ENCODE measurements at places on chromosomes 11 and 22. TPM values are rescaled to one million over a fixed set of nuclear protein-coding genes. Genes with fewer than 3 reads are reported as not detected.

Gene ACTN3
- under 0.01 TPM for total RNA-seq

Gene FERMT3
- 0.56 TPM for total RNA-seq

DNA sequence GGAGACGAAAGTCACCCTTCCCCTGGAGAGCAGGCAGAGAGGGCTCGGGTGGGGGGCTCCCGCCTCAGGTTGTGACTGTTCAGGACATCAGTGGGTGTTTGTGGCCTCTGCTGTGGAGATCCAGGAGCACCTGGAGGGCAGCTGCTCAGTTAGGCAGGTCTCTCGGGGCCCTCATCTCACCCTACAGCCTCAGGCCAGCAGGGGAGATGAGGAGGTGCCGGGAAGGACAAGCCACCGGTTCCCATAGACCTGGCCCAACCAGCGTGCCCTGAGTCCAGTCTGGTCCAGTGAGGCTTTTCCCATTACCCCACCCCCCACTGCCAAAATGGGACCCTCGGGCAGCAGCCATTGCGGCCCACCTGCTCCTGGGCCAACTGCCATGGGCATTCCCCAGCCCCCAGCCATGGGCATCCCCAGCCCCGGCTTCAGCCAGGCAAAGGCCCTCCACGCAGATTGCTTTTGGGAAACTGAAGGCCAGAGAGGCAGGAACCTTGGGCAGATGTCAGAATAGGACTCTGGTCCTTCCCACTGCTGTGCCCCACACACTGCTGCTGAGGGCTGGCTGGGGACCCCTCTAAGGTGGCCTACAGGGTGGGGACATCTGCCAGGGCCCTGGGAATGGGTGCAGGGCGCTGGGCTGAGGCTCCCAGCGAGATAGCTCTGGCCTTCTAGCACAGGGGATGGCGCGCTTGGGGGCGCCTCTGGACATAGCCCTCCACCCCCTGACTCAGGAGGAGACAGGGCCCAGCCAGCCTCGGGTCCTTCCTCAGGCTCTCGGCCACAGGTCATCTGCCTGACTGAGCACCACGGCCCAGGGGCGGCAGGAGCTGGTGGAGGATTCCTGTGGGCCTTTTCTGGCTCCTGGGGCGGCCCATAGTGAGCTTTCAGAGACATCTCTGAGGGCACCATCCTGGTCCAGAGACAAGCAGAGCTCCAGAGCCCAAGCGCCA, 4.8 kb downstream of the PIM3 start:
- no peak for DNase-seq

DNA sequence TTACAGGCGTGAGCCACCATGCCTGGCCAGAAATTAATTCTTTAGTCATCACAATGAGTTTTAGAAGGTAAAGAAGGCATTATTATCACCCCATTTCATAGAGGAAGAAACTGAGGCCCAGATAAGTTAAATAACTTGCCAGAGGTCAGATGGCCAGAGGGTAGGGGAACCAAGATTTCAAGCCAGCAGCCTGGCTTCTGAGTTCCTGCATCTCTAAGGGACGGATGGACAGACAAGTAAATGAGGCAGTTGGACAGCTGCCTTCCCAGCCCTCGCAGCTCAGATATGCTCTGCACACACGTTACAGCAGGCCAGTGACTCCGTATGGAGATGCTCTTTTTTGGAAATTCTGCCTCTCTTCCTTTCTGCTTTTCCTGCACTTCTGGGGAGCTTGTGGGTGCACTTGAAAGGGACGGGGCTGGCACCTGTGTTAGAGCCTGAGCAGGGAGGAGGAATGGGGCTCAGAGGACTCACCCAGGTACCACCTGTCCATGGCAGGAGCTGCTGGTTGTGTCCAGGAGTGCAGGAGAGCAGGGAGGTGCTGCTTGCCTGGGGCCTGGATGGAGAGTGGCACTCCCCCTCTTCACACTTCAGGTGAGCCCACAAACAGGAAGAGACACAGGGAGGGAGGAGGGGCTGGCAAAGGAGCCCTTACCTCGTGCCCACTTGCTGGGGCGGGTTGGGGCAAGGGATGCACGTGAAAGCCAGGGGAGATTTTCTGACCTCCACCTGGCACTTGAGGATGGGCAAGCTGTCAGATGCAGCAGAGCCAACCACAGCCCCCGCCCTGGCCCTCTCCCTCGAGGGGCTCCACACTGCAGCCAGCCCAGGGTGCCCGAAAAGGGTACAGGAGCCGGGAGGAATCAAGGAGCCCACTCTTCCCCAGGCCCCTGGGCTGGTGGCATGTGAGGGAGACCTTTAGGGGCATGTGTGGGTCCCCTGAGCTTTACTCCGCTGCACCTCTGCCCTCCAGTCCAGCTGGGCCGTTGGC, 3.3 kb upstream of the FXYD2 start:
- DNase-seq: no peak

GRCh38 chr22:25666308-25666707, 75.7 kb upstream of the MYO18B start:
- no peak for DNase-seq

- peak; percentile 39 for DNase-seq
Observed at GRCh38 chr11:110720431-110721275, 8.4 kb upstream of the ARHGAP20 start.

GRCh38 chr11:94973099-94973968, at the start of the genes CWC15 and KDM4D:
Gene CWC15 (minus strand): TSS chr11:94973556. CDS start chr11:94972185, 1,371 bp downstream.
Gene KDM4D (plus strand): TSS chr11:94973709. CDS start chr11:94997373, 23,664 bp downstream.
- DNase-seq: peak; percentile 90

DNA sequence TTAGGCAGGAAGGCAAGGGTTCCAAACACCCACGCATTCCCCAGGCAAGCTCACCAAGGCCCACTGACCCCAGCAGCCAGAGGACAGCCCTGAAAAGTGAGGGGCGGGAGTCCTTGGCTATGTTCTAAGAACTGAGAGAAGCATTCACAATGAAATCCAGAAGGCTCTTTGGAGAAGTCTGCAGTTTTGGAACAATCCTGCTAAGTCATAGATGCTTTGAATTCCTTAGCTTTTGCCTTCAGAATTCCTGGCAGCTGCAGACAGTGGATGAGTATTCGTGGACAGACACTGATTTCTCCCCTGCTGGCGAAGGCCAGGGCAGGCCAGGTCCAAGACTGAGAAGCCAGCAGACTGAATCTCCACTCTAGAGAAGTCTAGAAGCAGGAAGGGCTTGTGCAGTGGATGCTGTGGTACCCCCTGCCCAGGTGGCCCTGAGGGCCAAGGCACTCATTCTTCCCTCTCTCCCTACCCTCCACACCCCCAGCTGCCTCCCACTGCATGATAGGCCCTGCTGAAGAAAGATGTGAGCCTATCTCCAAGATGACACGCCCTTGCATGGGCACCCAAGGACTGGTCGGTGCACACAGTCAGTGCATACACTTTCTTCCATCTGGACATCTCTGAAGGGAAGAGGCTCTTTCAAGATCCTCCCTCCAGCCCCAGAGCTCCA, 133.2 kb upstream of the TEAD1 start:
- peak; percentile 94 for DNase-seq
